Endothelial cell of umbilical vein (primary cell): ENCODE measurements at places on chromosomes 1 and 21. TPM values are rescaled to one million over a fixed set of nuclear protein-coding genes. Genes with fewer than 3 reads are reported as not detected.

Gene HTR6
- not detected in 2 replicates for polyA plus RNA-seq

GRCh38 chr1:29682919-29683295, 446.6 kb downstream of the PTPRU start:
- DNase-seq: no peak

- peak; percentile 73 for DNase-seq
Measured at GRCh38 chr1:192546596-192547190, 28.9 kb upstream of the RGS1 start.

Gene BACE2
- 113 and 127 TPM in 2 replicates for polyA plus RNA-seq

- DNase-seq: no peak
Measured at GRCh38 chr1:229251185-229251584, 19.7 kb upstream of the RAB4A start.

DNA sequence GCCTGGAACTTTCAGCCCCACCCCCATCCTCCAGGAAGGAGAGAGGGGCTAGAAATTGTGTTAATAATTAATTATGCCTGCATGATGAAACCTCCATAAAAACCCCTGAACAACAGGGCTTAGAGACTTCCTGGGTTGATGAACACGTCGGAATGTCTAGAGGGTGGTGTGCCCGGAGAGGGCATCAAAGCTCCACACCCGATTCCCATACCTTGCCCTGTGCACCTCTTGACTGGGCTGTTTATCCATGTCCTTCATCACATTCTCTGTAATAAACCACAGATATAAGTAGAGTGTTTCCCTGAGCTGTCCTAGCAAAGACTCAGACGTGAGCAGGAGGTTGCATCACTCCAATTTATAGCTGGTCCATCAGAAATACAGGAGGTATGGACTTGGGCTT, 624.0 kb downstream of the NPHP4 start:
- no peak for DNase-seq

GRCh38 chr1:160846281-160846680, 16.4 kb downstream of the CD244 start:
- no peak for DNase-seq

Gene CR1L
- not detected in 2 replicates for polyA plus RNA-seq

- DNase-seq: no peak
Measured at GRCh38 chr21:35768187-35768586, 292.1 kb downstream of the SETD4 start.

Gene TTC22
- polyA plus RNA-seq: not detected in 2 replicates

DNA sequence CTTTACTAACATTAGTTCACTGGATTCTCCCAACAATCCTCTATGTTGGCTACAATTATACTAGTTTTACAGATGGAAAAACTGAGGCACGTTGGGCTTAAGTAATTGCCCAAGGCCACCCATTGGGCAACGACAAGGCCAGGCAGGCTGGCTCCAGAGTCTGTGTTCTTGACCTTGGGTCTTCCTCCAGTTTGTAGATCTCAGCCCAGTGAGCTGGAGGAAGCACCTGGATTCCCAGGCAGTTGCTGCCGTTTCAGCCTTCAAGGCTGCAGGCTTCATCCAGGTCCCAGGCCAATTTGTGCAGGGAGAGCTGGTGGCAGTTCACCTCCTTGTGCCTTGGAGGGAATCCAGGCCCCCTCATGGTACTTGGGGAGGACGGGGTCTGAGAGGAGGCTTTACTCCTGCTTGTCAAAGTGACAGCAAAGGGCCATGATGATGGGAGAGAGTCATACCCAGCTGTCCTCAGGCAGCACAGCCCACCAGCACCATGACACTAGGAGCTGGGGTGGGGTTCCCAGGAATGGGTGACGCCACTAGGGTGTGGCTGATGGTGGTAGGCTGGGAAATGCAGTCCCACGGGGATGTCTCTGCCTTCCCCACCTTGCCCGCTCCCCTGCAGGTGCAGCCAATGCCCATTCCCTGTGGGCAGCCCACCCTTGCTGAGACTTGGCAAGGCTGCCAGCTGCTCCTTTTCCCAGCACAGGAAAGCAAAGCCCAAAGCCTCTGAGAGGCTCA, 27.1 kb downstream of the PKP1 start:
- DNase-seq: peak; percentile 20

- no peak for DNase-seq
Measured at GRCh38 chr1:23865543-23865930, 2.6 kb downstream of the FUCA1 start.

DNA sequence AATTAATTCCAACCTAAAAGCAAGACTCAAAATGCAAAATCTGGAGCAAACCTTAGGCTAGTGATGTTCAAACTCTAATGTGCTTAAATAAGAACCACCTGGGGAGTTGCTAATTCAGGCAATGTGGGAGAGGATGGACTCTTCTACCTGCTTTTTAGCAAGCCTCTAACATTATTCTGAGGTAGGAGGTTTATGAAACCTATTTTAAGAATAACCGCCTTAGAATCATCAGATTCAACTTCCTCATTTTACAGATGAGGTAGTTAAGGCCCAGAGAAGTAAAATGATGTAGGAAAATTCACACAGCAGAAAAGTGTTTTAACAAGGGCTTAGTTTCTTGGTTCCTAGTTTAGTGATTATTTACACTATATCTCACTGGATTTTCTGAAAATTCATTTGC, 8.6 kb upstream of the NTNG1 start:
- DNase-seq: no peak

DNA sequence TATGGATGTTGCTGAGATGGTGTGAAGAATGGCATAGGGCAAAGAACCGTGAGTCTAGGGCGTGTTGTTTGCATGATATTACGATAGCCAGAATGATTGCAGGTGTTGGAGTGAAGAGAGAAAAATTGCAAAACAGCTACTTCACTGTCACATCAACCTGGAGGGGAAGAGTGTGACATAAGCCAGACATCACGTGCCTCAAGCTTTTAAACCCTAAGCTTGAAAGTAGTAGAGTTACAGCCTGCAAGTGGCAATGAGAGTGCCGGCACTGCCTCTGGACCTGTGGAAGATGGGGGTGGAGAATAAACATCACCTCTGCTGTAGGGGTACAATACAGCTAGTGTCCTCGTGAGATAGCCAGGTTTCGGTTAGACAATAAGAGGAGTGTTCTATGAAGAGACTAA, 11.1 kb downstream of the EEIG2 start:
- no peak for DNase-seq

- DNase-seq: no peak
Measured at GRCh38 chr1:84859866-84860265, 33.1 kb downstream of the LPAR3 start.

DNA sequence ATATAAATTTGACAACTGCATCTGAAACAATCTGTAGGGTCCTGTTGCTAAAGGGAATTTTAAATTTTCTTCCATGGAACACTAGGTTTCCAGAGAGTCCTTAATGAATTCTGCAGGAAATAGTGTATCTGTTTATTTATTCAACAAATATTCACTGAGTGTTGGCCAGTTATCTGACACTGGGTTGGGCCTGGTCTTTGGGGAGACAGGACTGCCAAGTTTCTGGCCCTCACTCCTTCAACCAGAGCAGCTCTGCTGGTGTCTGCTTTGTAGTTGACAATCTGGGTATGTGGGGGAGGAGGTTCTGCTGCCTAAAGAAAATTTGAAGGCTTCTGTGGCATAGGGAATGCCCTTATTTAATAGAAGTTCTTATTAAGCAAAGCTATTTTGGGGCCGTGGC, 26.1 kb upstream of the HUNK start:
- DNase-seq: no peak

DNA sequence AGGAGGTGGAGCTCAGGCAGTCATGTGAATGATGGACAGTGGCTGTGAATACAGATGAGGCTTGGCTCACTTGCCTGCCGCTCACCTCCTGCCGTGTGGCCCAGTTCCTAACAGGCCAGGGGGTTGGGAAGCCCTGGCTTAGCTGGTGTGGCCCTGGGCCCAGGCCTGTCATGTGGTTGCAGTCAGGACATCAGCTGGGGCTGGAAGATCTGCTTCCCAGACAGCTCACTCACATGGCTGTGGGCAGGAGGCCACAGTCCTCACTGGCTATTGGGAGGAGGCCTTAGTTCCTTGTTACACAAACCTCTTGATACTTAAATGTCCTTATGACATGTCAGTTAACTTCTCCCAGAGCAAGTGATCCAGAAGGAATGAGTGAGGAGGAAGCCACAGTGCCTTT, 138.8 kb upstream of the CSF3R start:
- DNase-seq: no peak

- DNase-seq: no peak
Measured at GRCh38 chr1:178942285-178943198, 71.7 kb upstream of the ANGPTL1 start.
